ENCODE measurements at places on chromosomes 3 and 15.

DNA sequence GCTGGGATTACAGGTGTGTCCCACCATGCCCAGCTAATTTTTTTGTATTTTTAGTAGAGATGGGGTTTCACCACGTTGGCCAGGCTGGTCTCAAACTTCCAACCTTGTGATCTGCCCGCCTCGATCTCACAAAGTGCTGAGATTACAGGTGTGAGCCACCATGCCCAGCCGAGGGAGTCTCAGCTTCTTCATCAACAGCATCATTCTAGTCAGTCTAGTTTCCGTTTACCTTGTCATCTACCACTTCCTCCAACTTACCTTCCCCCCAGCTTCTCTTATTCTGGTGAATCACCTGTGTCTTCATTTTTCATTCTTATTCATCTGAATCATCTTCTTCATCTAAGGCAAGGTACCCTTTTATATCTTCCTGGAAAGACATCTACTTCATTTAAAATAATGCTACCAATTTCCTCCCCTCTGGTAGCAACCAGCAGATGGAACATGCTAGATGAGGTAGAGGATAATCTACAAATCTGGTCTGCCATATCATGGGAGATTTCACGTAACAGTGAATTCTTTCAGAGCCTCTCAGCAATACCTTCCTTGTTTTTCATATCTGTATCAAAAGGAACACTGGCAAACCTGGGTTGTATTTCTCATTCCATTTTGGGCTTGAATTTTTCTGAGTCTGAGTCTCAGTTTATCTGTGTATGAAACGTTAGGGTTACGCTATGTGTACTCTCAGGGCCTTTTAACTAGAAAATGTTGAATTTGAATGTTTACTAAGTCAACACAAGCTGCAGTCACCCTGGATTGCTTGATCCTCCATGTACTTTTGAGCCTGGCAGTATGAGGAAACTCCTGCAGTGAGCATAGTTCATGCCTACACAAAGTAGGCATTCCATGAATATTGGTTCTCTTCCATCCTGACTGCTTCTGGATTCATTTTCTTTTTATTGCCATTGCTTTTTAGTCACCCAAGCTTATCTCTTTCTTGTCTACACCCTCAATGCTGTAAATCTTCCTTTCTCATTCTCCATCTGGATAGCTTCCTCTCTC, 16.8 kb downstream of the LPP start:
- peak; percentile 31 for DNase-seq

- no peak for DNase-seq
Measured at GRCh38 chr3:79424811-79425210, 343.0 kb downstream of the ROBO1 start.

GRCh38 chr3:64686446-64686908, 1.3 kb downstream of the ADAMTS9 start:
- DNase-seq: no peak

- DNase-seq: no peak
Measured at GRCh38 chr3:167572991-167573390, 80.8 kb downstream of the WDR49 start.

- DNase-seq: no peak
Measured at GRCh38 chr3:135757421-135757820, 208.1 kb upstream of the PPP2R3A start.

- DNase-seq: no peak
Measured at GRCh38 chr15:27638958-27639357, 460.2 kb downstream of the OCA2 start.

GRCh38 chr3:111598552-111598951, 3.4 kb upstream of the ZBED2 start:
- DNase-seq: no peak

- DNase-seq: no peak
Measured at GRCh38 chr15:59654046-59654445, 3.3 kb downstream of the GTF2A2 start.

DNA sequence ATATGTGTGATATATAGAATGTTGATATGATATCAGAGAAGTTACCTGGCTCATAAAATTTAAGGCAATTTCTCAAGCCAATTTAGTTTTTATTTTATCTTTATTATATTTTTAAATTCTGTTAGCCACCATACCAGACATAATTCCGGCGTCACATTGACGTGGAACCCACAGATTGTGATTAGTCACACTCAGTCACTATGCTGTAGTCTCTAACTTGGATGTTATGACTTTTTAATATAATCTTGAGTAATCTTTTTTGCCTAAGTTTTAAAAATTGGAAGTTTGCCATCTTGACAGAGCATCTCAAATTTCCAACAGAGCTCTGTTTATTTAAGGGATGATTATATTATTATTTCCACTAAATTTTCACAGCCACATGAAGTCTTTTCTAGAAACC, 9.7 kb upstream of the DCLK3 start:
- no peak for DNase-seq

DNA sequence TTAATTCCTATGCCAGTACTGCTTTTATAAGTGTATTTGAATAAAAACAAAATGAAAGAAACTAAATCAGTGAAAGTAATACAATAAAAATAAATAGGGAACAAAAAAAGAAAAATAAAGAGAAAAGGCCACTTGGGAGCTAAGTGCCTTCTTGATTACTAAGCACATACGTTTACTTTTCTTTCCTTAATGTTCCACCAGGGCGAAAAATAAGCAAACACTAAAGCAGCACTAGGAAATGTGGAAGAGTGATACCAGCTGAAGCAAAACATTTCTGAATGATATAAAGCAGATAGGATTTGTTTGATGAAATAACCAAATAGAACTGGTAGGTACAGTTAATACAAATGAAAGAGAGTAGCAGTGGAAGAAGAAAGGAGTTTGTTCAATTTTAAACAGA, 132.8 kb upstream of the ZPLD1 start:
- DNase-seq: no peak

DNA sequence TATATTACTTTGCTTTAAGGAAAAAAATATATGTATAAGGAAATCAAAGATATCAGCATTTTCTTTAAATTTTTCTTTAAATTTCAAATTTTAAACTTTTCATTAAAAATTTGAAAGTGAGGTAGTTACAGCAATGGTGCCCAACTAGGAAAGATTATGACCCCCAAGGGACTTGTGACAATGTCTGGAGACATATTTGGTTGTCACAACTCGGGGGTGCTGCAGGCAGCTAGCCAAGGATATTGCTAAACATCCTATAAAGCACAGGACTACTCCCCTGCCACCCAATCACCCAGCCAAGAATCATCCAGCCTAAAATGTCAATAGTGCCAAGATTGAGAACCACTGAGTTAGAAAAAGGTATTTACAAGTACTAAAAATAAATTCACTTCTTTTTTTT, 57.3 kb downstream of the SLC4A7 start:
- no peak for DNase-seq

GRCh38 chr3:45826321-45826720, 15.6 kb downstream of the LZTFL1 start:
- no peak for DNase-seq

DNA sequence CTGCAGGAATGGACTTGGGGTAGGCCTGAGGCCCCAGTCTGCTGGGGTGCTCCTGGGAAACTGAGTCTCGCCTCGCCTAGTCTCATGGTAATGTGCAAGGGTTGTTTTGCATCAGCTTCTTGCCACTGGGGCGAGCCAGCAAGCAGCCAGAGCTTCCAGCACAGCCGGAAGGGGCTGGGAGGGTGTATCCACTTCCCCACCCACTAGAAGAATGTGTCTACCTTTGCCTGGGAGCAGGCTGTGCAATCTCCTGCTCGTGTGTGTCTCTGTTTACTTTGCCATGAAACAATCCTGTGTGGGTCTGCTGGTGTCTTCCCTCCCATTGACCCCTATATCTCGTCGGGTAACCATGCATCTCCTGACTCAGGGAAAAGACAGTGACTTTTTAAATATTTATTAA, 21.8 kb upstream of the ERICH6 start:
- no peak for DNase-seq

DNA sequence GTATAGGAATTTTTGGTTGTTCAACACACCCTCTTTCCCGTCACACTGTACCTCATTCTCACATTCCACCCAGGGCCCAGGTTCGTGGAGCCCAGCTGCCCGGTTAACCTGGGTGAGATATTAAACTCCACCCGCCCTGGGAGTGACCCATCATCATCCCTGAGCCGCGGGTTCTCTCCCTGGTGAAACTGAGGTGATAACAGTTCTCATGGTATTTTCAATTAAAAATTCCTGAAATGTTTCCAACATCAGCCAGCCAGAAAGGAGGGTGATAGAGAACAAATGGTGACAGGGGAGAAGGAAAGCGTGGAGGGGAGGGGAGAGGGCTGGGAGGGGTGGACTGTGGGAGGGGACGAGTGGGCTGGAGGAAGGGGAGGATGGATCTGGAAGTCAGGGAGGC, 148.8 kb downstream of the ALDH1A2 start:
- DNase-seq: no peak

DNA sequence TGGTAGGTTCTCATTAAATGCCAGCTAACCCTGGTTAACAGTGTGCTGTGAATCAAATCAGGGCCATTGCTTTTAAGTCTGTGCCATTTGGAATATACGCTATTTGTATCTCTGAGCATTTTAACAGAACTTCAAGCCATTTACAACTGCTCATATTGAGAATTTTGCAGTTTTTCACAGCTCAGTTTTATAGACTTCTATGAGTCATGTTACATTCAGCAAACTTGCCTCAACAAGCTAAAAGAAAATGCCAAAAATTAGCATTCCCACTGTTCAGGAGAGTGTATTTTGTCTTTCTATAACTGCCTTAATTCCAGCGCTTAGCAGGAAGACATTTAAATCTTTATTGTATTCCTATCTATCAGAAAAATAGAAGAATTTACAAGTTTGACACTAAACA, 196.4 kb downstream of the GBE1 start:
- DNase-seq: no peak

DNA sequence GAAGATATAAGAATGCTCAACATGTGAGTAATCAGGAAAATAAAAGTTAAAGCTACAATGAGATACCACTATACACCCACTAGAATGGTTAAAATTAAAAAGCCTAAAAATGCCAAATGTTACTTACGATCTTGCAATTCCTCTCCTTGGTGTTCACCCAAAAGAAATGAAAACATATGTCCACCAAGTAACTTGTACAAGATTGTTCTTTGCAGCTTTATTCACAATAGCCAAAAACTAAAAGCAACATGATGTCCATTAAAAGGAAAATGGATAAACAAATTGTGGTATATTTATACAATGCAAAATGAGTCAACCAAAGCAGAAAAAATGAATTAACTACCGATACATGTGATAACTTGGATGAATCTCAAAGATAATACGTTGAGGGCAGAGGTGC, 301.6 kb upstream of the THBS1 start:
- DNase-seq: no peak

DNA sequence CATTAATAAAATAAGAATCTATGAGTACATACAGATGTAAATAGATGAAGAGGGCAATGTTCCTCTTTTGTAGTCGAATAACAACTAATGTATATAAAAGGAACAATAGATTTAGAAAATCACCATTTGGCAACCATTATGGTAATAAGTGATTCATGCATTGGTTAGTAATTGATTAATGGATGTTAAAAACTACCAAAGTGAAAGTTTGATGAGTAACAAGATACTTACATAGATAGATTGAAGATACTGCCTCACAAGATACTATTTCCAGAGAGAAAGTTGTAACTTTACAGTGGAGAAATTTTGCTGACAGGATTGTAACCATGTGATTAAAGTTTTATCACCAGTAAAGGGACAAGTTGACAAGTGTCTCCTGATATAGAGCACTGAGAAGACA, 55.0 kb downstream of the TCF12 start:
- DNase-seq: no peak

DNA sequence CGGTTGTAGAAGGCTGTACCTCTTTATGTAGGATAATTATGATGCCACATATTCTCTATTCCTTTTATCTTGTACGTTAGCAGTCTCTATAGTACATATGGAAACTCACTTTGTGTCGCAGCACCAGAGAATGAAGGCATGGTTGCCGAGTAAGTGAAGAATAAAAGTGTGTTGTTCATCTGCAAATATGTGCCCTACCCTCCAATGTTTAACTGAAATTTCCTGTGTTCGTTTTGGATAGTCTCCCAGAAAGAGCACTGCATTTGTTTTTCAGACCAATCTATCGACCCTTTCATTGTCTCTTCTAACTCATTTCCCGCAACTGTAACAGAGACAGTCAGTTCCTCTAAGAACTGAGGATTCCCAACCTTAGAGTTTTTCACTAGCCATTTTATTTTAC, 592.8 kb downstream of the TUSC7 start:
- no peak for DNase-seq

- no peak for DNase-seq
Measured at GRCh38 chr3:114659109-114660061, 365.6 kb downstream of the TIGIT start.

DNA sequence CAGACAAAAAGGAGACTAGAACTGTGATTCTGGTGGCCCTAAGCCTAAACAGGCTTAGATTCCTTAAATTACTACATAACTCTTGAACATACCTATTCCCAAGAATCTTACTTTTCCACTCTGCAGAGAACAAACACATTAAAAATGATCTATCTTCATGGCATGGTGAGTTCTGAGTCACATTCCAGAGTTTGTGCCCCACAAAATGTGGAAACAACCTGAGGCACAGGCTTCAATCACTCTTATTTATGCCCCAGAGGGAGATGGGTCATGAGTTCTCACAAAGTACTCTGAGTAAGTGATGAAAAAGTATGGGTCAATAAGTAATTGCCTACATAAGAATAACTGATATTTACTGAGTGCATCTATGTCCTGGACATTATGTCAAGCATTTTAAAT, 137.5 kb upstream of the SLC2A2 start:
- no peak for DNase-seq

DNA sequence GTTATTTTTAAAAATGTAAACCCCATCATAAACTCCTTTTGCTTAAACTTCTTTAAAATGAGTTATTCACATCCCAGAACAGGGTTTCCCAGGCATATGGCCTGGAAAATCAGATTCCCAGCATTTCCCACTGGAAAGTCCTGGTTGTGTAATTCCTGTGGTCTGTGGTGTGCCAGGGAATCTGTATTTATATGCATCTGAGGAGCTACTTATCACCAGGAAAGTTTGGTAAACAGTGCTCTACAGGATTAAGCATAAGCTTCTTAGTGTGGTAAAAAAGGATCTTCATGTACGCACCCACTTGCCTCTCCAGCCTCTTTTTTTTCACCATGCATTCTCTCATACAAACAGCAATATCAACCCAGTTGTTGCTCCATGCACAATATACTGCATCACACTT, 28.2 kb downstream of the MEIS2 start:
- no peak for DNase-seq

GRCh38 chr3:194300382-194300758, 50.8 kb downstream of the CPN2 start:
- no peak for DNase-seq

- no peak for DNase-seq
Measured at GRCh38 chr15:101038327-101039003, 119.3 kb downstream of the LRRK1 start.

GRCh38 chr15:100918690-100919480, at the start of gene LRRK1:
TSS of gene LRRK1 (plus strand) at chr15:100919357. CDS start at chr15:100924633, 5,276 bp downstream.
- DNase-seq: no peak

DNA sequence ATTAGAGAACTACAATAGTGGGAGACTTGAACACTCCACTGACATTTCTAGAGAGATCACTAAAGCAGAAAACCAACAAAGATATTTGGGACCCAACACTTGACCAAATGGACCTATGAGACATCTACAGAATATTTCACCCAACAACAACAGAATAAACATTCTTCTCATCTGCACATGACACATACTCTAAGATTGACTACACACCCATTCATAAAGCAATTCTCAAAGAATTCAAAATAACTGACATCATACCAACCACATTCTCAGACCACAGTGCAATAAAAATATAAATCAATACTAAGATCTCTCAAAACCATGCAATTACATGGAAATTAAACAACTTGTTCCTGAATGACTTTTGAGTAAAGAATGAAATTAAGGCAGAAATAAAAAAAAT, 473.7 kb downstream of the LPP start:
- no peak for DNase-seq

All from activated naive CD4-positive, alpha-beta T cell (primary cell).